ENCODE measurements at places on chromosomes 11 and 22.

DNA sequence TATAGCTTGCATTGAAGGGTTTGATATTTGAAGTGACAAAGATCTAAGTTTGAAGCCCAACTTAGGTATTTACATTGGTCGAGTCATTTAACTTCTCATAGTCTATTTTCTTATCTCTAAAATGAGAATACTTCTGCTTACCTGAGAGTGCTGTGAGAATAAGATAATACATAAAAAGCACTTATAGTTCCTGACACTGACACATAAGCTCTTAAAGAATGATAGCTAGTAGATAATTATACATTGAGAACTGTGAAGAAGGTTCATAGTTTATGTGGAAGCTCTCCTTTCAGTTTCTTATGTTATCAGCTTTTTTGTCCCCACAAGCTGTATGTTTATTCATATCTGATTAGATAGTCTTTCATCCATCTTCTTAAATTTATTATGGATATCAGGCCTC lies 4.8 kb downstream of the PPME1 start:
- DNase-seq: no peak

- DNase-seq: peak; percentile 23
These were observed 47.6 kb downstream of the LIF start for GRCh38 chr22:30198921-30199320.

DNA sequence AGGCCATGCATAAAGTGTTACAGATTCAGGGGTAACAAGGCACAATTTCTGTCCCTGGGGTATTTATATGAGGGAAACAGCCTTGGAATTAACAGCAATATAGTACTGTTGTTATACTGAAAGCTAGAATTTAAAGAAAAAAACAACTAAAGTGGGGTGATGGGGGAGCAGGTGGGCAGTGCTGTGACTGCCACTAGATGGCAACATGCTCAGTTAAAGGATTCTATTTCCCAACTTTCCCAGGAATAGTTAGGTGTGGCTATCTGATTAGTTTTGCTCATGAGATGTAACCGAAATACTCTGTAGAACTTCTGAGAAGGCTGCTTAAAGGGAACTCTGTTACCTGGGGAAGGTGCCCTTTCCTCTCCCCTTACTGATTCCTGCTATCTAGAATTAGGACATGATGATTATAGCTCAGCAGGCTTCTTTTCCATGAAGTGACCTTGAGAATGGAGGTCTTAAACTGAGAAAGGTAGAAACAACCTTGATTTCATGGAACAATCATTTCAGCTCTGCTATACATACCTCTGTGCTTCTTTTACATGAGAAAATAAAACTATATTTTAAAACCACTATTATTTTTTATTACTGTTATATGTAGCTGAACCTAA lies 102.6 kb downstream of the RELT start:
- DNase-seq: no peak

DNA sequence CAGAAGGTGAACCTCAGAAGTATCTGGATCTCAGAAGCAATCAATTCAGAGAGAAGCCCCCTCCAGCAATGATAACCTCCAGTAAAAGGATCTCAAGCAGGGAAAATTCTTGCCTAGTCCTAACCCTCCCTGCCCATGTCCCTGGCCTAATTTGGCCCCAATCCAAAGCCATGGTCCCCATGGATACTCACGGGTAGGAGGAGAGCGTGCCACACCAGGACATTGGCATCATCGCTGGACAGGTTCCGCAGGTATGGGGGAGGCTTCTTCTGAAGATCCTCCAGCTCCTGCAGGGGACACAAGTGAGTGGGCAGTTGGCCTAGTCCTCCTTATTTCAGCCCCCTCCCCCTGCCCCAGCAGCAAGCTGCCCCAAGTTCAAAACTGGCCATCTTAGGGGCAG lies 7.3 kb downstream of the UBE2L6 start:
- DNase-seq: no peak

GRCh38 chr11:95655536-95655935 lies 134.0 kb downstream of the FAM76B start:
- no peak for DNase-seq

GRCh38 chr11:32829680-32830412 lies at the start of gene PRRG4:
Gene PRRG4 (plus strand): TSS chr11:32829927. CDS start chr11:32830530, 603 bp downstream.
- peak; percentile 70 for DNase-seq

DNA sequence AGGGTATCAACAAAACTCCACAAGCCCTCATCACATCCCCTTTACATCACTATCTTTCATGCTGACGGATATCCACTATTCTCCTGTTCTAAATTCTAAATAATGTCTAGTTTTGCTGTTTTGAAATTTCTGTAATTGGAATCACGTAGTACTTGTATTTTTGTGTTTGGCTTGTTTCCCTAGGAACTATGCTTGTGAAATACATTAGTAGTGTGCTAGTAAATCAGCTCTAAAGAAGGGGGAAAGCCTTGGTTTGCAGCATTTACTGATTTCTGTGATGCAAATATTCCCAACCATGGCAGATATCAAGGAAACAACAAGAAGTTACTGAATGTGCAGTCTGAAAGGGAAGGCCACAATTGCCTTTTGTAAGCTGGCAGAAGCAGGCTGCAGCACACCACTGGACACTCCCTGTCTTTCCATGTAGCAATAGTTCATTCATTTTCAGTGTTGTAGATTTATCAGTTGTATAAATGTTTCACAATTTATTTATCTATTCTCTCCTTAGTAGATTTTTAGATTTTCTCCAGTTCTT lies 4.7 kb upstream of the FOLH1 start:
- DNase-seq: no peak

- DNase-seq: no peak
These were observed 41.5 kb upstream of the MS4A8 start for GRCh38 chr11:60657888-60658287.

- DNase-seq: no peak
These were observed 74.3 kb downstream of the MYEOV start for GRCh38 chr11:69368119-69368880.

GRCh38 chr11:17528181-17528691 lies 16.0 kb downstream of the USH1C start:
- DNase-seq: peak; percentile 66

DNA sequence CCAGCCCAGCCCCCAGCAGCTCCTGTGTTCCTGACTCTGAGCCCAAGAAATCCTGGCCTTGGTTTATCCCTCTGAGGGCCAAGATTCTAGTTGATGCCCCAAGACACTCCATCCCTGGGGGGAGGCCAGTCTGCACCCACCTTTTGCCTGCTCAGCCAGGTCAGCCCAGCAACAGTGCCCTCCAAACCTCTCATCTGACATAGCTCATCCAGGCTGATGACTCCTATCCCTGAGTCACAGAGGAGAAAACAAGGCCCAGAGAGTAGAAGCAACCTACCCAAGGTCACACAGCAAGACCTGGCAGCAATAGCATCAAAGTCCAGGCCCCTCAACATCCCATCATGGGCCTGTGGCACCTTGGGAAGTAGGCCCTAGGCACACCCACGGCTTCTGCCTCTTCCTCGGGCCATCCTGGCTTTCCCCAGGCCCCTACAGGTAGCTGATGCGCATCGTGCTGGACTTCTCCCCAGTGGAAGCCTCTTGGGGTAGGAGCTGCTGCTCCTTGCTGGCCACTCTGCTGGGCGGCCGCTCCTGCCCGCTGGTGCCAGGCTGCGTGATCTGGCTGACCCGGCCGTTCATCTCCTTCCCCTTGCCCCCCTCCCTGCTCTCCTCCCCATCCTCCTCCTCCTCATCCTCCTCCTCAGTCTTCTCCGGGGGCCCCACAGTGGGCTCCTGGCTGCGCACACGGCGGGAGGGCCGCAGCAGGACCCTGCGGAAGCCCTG lies 6.0 kb downstream of the SSTR3 start:
- DNase-seq: no peak

GRCh38 chr11:120626791-120627190 lies 115.2 kb downstream of the GRIK4 start:
- no peak for DNase-seq

DNA sequence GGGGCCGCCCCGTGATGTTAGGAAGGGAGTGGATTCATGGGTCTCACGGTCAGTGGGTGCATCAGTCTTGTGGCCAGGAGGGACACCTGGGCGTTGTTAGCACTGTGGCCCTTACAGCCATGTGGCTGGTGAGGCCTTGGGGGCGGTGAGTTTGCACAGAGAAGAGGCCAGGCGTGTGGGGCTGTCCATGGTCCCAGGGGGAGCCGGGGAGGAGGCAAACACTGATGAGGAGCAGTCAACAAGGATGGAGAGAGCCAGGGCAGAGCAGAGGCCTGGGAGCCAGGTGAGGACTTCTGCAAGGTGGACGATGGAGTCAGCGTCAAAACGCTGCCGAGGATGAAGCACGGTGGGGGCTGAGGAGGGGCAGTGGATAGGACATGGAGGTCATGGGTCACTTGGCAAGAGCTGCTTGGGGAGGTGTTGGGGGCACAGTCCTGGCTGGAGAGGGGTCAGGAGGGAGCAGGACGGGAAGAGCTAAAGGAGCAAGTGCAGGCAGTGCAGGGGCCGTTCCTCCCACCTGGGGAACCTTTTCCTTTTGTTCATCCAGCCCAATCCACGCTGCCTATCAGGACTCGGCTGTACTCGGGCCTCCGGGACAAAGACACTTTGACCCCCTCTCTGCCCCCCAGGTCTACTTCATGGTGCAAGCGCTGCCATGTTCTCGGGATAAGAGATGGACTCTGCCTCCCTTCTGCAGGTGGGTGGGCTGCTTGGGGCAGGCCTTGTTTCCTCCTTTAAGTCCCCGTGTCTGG lies 801.1 kb downstream of the TBC1D22A start:
- no peak for DNase-seq

DNA sequence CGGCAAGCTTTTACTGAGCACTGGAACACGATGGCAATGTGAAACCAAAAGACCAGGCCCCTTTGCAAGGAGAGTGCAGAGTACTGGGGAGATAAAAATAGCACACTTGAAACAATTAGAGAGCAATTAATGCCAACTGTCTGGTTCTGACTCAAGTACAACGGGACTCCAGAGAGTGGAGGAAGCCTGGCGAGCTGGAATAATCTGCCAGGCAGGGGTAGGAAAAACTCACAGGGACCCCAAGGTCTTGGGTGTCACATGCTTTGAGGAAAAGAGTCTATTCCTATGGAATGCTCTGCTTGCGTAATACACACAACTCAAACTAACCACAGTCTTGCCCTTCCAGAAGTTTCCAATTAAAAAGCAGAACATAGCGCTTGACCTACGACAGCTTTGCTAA lies 113.0 kb upstream of the CLMP start:
- DNase-seq: no peak

- DNase-seq: no peak
These were observed 48.2 kb downstream of the ST3GAL4 start for GRCh38 chr11:126403658-126404057.

DNA sequence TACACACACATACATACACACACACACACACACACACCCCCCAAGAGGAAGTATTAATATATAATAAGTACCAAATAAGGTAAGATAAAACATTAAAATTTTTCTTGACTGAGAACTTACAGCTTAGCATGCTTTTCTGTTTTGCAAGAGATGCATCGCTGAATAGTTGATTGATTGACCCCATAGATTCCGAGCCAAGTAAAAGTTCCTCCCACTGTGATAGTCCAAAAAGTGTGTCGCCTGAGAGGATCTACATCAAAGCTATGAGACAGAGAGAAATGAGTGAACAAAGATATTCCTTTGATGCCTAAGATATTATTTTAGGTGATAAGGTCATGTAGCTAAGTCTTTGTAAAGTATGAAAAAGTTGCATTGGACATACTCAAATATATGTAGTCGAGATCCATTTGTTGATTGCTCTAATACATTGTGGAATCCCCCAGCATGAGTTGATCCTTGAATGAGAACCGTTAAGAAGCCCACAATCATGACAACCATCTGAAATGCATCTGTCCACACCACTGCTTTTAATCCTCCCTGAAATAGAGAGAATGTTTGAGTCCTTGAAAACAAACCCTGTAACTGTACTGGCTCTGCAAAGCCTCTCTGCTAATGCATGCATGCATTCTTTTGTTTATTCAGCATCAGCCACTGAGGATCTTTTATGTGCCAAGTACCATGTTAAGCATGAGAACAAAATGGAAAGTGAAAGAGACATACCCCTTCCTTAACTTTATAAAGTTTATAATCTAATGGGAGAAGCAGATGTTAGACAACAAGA lies 18.3 kb downstream of the SLC5A12 start:
- no peak for DNase-seq

DNA sequence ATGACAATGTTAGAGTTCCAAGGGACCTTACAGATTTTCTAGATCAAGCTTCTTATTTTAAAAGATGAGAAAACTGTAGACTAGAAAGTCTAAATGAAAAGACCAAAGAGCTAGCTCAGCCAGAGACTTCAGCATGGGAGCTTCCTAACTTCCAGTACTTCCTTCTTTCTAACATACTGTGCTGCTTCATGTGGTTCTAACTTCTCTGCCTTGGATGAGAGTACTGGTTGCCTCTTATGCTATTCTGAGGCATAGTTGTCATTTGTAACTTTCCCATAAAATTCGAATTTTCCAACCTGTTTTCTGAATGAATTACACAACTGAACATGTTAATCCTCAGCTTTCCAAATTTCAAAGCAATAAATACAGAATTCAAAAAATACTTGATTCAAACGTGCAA lies 1.8 kb downstream of the MTMR2 start:
- no peak for DNase-seq

DNA sequence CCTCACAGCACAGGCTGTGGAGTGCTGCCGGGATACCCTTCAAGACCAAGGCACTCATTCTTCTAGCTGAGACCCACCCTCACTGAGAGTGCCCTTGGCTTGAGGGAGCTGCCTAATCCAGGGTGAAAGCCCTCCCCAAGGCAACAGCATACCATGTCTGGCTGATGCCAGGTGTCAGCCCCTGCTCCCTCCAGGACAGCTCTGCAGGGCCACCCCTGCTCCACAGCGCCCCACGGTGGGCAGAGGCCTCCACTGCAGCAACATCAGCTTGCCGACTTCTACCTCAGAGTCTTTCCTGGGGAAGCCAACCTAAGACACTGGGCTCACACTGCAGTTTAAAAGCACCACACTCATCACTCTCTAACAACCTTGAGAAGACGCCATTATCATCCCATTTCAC lies 29.0 kb downstream of the TTLL1 start:
- DNase-seq: peak; percentile 63

Measured in activated CD4-positive, alpha-beta T cell treated with anti-CD3 and anti-CD28 coated beads, Interleukin-2, amount 50 U/mL, for 48 hours (primary cell).